Stimulated activated CD8-positive, alpha-beta memory T cell treated with anti-CD3 and anti-CD28 coated beads, Interleukin-7, amount 100 ng/mL, for 24 hours (primary cell): ENCODE measurements at places on chromosomes 4 and X.

DNA sequence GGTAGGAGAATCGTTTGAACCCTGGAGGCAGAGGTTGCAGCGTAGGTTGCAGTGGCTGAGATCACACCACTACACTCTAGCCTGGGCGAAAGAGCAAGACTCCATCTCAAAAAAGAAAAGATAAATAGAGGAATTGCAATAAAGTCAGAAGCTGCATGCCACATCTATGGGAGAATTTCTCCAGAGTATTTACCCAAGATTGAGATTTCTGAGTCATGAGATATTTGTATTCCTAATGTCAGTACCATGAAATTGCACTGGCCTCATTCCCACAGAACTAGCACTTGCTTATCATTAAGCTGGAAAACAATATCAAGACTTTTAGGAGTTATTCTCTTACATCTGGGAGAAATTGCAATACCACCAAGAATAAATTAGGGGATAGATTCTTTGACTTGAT is 37.4 kb downstream of the ASIC5 start:
- DNase-seq: no peak

- no peak for DNase-seq
Measured at GRCh38 chrX:100654261-100654660, 10.3 kb downstream of the SRPX2 start.

DNA sequence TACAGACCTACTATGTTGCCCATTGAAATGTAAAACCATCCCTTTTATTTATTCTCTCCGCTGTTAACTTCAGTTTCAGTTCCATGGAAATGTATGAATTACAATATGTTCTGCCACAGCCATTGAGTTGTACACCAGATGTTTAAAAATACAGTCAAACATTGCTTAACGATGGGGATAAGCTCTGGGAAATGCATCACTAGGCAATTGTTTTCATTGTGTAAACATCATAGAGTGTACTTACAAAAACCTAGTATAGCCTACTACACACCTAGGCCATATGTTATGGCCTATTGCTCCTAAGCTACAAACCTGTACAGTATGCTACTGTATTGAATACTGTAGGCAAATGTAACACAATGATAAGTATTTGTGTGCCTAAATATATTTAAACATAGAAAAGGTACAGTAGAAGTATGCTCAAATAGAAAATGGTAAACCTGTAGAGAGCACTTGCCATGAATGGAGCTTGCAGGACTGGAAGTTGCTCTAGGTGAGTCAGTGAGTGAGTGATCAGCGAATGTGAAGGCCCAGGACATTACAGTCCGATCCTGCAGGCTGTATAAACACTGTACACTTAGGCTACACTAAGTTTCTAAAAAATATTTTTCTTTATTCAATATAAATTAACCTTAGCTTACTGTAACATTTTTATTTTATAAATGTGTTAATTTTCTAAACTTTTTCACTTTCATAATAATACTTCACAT is 2.7 kb upstream of the PF4V1 start:
- no peak for DNase-seq

- no peak for DNase-seq
Measured at GRCh38 chrX:65720381-65720964, 53.0 kb downstream of the MSN start.

DNA sequence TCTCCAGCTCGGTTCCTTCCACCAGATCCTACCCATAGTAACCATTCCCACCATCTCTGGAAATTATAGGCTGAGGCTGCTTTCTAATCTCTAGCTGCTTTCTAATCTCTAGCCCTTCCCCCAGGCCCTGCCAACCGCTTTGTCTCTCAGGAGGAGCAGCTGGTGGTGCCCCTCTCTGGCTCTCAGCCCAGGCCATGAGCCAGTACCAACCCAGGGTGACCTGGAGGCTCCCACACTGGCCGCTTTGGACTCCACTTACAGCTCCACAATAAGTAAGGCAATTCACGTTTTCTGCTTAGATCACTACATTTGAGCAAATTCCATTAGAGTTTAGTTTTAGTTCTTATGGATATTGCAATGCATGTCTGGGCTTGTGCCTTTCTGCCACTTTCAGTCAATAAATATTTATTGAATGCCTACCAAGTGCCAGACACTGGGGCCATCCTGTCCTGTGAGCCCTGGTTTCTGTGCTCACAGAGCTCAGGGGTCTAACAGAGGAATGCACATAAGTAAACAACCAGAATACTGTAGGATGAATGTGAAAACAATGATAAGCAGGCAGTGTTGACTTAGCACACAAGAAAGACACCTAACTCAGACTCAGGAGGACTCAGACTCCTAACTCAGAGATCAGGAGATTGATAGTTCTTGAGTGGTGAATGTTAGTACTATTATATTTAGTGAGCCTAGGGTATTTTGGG is 38.9 kb downstream of the SMC1A start:
- no peak for DNase-seq

GRCh38 chr4:2243681-2244380 is 1.9 kb upstream of the HAUS3 start:
- no peak for DNase-seq

DNA sequence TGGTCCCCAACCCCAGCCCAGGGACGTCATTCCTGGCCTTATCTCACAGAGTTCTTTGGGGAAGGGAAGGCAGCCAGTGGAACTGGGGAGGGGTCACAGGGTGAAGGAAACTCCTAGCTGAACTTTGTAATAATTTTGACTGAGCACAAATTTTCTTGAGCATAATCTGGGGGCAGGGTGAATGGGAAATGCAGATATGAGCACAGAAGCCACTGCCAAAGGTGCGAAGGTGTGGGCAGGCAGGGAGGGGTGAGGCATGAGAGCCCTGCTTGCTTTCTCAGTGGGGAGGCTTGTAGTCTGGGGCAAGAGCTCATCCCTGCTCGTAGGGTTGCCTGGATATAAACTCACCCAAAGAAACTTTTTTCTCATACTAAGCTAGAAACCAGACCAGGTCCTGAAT is 34.9 kb downstream of the MGAT4D start:
- DNase-seq: no peak

DNA sequence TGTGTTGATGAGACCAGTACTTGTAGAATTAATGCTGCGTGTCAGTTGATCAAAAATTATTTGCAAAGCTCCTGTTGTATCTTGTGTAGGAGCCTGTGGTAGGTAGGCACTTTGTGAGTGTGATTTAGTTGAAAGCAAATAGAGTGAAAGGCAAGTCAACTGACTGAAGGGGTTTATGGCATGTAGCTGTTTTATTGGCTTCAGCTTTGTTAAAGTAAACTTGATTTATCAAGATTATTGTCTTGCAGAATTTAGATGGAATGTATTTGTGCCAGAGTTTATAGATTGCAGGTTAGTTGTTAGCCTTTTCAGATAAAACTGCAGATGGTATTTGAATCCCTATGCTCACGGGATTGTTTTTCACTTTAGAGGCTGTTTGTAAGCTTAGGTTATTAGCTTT is 128.0 kb downstream of the FRAS1 start:
- no peak for DNase-seq

DNA sequence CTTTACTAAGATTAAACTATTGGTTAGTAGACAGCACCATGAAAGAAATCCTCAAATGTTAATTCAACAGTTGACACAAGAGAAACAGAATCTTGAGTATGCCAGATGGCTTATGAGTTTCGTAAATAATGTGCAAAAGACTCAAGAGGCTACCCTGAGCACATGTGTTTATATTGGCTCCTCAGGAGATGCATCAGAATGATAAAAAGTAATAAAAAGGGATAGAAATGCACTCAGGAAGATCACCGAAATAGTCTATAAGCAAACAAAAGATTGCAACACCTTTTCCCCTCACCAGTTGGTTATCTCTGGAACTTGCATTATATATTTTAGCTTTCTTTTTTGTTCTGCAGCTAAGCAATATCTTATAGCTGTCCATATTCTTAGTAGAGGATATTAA is 84.4 kb downstream of the SCFD2 start:
- DNase-seq: no peak

DNA sequence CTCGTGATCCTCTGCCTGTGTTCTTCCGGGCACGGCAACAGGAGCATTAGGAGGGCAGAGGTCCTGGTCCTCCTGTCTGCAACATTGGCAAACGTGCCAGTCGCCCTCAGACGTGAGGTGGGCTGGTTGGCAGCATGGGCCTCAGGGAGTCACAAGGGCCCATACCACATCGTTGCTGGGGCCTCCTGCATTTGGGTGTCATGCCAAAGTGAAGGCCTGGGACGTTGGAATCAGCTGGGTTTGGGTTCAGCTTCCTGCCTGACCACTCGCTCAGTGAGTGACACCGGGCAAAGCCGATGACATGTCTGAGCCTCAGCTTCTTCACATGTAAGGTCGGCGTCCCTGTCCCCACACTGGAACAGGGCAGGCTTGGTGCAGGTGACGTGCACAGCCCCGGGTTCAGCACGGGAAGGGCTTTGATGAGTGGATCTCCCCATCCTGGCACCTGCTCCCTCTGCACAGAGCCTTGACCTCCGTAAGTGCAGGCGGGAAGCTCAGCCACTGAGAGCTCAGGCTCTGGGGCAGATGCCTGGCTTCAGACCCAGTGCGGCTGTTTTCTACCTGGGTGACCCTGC is 91.6 kb downstream of the PSAPL1 start:
- no peak for DNase-seq

DNA sequence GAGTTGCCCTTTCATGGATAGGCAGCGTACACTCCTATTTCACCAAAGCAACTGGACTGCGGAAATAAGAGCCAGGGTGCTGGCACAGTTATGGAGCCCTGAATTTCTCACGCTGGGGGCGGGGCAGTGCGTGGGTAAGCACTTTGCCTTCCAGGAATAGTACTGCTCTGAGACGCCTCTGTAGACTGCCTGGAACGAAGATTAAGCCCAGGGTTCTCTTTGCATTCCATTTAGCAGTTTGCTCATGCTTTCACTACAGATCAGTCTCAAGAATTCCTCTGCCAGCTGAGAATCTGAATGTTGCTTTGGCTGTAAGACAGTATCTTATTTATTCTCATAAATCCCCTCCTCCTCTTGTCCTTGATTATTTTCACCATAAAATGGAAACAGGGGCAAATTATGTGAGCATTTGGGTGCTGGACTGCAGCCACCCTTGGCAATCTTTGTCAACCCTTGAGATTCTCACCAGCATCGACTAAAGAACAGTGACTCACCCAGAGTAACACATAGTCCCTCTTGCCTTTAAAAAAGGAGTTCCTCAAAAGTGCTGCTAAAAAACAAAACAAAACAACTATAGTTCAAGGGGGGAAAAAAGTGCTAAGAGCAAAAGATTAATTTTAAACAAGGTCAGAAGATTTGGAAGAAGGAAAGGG is 88.9 kb upstream of the CITED1 start:
- DNase-seq: no peak

DNA sequence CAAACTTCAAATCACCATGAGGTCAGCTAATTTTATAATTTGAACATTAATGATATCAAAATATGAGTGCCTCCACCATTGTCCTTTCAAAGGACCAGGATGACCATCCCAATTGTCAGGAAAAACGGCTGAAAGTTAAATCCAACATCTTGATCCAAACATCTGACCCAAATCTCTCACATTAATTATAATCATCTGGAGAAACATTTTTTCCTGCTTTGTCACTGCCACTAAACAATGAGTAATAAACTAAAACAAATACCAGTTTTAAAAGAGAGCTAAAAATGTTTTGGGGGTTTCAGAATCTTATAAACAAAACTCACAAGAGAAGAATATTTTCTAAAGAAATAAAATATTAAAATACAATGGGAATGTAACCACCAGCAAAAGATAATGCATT is 45.7 kb upstream of the NDST4 start:
- DNase-seq: no peak

- DNase-seq: no peak
Measured at GRCh38 chr4:177455561-177455970, 13.3 kb upstream of the AGA start.

- DNase-seq: no peak
Measured at GRCh38 chrX:113973706-113974105, 610.2 kb upstream of the HTR2C start.

GRCh38 chrX:118116713-118117550 is at the start of gene KLHL13:
Gene KLHL13, minus strand, starts transcription at chrX:118116810. Its CDS starts 88,337 bp downstream, at chrX:118028473.
- DNase-seq: no peak

GRCh38 chrX:24204331-24204730 is 54.8 kb downstream of the ZFX start:
- DNase-seq: no peak

- DNase-seq: no peak
Measured at GRCh38 chr4:180636696-180637404, 1606.4 kb upstream of the TENM3 start.

DNA sequence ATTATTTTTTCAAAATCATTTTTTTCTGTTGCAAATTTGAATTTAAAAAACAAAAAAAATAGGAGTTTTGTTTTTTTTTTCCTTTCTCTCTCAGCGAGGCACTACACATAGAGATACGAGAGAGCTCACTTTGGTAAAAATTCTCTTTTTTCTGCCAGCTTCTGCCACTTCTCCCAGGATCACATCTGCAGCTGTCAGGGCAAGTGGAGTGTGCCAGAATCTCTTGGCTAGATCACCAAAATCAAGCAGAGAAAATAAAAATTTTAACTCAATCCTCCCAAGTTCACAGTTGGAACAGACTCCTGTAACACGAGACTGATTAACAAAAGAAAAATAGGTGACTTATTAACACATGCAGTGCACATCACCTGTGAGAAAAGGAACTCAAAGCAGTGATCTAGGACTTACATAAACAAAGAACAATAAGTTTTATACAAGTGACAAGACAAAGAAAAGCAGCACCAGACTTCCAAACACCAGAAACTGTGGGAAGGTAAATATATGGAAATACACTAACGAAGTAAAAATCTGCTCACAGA is 213.2 kb upstream of the ZFP42 start:
- no peak for DNase-seq

DNA sequence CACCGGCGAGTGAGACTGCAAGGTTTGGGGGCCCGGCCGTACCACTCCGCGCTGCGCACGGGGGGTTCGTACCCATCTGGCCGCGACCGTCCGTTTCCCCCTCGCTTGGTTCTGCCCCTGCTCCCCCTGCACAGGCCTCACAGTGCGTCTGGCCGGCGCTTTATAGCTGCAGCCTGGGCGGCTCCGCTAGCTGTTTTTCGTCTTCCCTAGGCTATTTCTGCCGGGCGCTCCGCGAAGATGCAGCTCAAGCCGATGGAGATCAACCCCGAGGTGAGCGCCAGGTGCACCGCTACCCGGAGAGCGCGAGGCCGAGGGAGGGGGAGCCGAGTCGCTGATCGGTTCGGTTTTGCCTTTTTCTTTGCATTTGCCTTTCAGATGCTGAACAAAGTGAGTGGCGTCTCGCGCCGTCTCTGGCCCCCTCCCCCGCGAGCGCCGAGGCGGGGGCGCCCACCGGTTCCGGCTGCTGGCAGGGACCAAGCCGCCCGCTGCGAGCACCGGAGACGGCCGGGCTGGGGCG is at the start of gene UCHL1:
UCHL1 (plus strand) TSS at position 189 of the 517 bp plus-strand sequence; CDS start at position 238, 49 bp downstream.
- DNase-seq: no peak

- DNase-seq: no peak
Measured at GRCh38 chrX:19063030-19063429, 59.2 kb downstream of the ADGRG2 start.

GRCh38 chr4:30789219-30789671 is 69.1 kb downstream of the PCDH7 start:
- no peak for DNase-seq

GRCh38 chrX:72584163-72584562 is 11.5 kb upstream of the HDAC8 start:
- DNase-seq: no peak

GRCh38 chrX:135295944-135296305 is 13.4 kb upstream of the ETDC start:
- no peak for DNase-seq

- no peak for DNase-seq
Measured at GRCh38 chr4:149187726-149188125, 627.9 kb downstream of the IQCM start.

GRCh38 chr4:99205153-99205979 is 13.7 kb downstream of the ADH6 start:
- DNase-seq: no peak
